HepG2 (cell line): ENCODE measurements at places on chromosomes 5 and 9. TPM values are rescaled to one million over a fixed set of nuclear protein-coding genes. Genes with fewer than 3 reads are reported as not detected.
A peak's percentile ranks its signal among the peaks of the same experiment; 100 is the strongest.

The ACER2 gene
- total RNA-seq, result 2.1 and 3.4 TPM in 2 replicates

The ADCY2 gene
- not detected in 2 replicates for total RNA-seq

The ABO gene
- total RNA-seq, result not detected in 2 replicates

- DNase-seq, result no peak
These were observed at the start of gene NRARP for GRCh38 chr9:137302118-137302448. NRARP (minus strand) TSS chr9:137302271; CDS start chr9:137301928, 343 bp downstream.

GRCh38 chr9:119453490-119453911 is 84.3 kb upstream of the BRINP1 start:
- DNase-seq, result no peak

The PTGES gene
- total RNA-seq, result 0.07 TPM in 1 of 2 replicates, not detected in the other

DNA sequence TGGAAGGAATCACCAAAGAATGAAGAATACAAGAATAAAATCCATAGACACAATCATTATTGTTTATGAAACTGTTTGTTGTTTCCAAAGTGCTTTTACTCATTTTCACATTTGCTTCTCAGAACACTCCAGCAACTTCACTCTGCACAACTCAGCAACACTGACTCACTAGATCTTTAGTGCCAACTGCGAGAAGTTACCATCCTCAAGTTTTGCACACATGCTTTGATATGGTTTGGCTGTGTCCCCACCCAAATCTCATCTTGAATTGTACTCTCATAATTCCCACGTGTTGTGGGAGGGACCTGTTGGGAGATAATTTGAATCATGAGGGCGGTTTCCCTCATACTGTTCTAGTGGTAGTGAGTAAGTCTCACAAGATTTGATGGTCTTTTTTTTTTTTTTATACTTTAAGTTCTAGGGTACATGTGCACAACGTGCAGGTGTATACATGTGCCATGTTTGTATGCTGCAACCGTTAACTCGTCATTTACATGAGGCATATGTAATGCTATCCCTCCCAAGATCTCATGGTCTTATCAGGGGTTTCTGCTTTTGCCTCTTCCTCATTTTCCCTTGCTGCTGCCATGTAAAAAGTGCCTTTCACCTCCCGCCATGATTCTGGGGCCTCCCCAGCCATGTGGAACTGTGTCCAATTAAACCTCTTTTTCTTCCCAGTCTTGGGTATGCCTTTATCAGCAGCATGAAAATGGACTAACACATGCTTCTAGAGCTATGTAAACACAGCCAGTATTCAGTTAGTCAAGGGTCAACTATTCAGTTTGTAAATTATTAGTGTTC is 36.9 kb downstream of the CLINT1 start:
- peak; percentile 35 for DNase-seq

- no peak for DNase-seq
These were observed 103.8 kb upstream of the SMC2 start for GRCh38 chr9:103990311-103990710.

The CCDC171 gene
- total RNA-seq, result 2.5 and 2.8 TPM in 2 replicates

GRCh38 chr9:108637340-108637739 is 218.4 kb downstream of the ACTL7B start:
- DNase-seq, result no peak

GRCh38 chr9:129703667-129704355 is 38.4 kb downstream of the PRRX2 start:
- no peak for DNase-seq
